Stimulated activated CD8-positive, alpha-beta memory T cell treated with anti-CD3 and anti-CD28 coated beads, Interleukin-4, amount 100 ng/mL, for 48 hours (primary cell): ENCODE measurements at places on chromosomes 2 and 18.

DNA sequence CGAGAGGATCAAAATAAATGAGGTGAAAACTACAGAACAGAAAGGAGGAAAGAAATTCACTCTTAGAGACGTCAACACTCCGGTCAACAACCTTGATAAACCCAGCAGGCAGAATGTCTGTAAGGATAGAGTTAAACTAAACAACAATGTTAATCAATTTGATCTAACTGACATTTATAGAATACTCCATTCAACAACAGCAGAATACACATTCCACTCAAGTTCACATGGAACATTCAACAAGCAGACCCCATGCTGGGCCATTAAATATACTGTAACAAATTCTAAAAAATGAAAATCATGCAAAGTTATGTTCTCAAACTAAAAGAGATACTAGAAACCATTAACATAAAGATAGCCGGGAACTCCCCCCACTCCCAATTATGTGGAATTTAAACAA is 41.8 kb downstream of the FAM210A start:
- no peak for DNase-seq

DNA sequence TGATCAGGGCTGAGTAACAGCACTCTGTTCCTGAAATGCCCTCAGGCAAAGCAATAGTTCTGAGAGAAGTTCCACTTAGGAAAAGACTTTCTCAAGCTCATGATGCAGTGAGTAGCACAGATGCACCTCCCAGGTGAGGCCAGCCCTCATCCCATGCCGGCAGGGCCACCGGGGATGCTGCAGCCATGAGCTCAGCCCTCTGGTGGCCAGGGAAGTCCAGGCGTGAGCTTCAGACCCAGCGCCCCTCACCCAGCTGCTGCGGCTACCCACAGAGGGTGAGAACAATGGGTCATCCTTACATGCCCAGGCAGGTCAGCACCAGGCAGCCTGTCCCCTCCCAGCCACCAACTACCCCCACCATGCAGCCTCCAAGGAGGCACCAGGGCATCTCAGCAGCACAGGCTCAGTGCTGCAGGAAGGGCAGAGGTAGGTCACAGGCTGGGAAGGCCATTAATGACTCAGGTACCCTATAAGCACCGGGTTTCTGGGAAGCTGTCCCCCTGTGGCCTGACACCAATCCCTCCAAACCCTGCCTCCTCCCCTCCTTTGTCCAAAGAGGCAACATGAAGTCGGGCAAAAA is 50.6 kb downstream of the TTC32 start:
- no peak for DNase-seq

DNA sequence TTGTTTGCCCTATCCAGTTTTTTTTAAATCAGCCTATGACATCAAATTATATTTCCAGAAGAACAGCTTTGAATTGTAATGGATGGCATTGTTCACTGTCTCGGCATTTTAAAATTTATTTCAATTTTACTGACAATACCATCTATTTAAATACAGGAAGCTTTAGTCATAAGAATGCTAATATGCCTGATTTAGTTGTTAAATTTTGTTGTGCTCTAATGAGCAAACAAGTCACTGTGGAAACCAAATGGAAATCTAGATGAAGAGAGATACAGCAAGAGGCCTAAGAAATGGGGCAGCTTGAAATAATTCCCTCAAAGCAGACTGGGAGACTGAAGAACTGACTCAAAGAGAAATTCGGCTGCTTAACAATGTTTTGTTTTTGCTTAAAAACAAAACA is 76.8 kb downstream of the OSBPL6 start:
- no peak for DNase-seq

- DNase-seq, result no peak
Measured at GRCh38 chr2:72198532-72199241, 51.0 kb upstream of the CYP26B1 start.

DNA sequence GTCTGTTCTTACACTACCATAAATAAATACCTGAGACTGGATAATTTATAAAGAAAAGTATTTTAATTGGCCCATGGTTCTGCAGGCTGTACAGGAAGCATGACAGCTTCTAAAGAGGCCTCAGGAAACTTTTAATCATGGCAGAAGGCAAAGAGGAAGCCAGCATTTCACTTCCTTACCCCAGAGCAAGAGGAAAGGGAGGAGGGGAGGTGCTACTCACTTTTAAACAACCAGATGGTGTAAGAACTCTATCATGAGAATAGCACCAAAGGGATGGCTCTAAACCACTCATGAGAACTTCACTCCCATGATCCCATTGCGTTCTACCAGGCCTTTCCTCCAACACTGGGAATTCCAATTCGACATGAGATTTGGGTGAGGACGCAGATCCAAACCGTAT is 344.4 kb upstream of the SLC39A10 start:
- no peak for DNase-seq

DNA sequence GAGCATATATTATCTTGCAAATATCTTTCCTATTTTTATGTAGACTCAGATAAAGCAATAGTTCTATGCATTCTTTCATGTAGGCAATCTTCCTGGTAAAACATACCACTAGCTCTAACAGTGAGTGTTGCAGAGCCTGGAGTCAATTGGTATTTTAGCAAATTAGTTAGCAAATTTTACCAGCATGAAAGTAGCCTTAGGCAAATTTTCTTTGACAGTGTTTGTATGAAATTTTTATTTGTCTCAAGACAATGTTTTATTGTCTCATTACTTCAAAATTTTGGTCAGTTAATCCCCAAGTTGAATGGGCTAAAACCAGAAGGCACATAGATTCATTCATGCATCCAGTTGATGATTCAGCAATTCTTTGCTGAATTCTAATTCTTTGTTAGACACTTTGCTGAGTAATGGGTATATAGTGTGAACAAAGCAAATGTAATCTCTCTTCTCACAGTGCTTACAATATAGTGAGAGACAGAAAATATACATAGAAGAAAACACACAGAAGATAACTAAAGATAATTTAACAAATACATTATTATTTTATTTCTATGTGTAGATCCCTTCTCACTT is 27.1 kb downstream of the SLC38A11 start:
- DNase-seq, result no peak

DNA sequence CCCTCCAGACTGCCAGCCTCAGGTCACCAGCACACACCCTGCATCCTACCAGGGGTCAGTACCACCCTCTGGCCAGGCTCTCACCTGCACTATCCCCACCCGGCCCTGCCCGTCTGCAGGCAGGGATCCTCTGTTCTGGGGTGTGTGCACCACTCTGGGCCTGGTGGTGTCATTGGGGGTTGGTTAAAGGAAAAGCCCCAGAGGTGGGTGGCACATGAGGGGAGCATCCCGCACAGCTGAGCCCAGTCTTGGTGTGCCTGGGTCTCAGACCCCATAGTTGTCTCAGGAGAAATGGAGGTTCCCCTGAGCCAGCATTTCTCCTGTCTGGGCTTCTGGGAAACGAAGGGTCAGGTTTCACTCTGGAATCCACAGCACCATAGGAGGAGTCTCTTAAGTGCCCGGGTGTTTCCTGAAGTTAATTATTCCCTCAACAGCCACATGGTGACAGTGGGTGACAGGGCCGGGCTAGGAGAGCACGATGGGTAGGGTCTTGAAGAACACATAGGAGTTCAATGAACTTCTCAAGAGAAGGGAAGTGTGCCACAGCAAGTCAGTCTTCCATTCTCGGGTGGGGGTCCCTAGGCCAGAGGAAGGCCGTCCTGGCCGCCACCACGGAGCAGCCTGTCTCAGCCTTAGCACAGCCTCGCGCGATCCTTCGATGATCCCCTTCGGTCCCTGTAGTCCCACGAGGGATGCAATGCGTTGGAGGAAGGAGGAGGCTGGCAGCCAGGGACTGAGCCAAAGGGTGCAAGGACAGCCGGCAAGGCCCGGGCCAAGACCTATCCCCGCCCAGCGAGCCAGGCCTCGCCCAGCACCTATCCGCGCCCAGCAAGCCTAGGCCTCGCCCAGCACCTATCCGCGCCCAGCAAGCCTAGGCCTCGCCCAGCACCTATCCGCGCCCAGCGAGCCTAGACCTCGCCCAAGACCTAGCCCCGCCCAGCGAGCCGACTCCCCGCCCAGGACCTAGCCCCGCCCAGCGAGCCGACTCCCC is 1.1 kb upstream of the FARP2 start:
- DNase-seq, result peak; percentile 86

- DNase-seq, result no peak
Measured at GRCh38 chr2:30293303-30293921, 62.1 kb downstream of the LBH start.

DNA sequence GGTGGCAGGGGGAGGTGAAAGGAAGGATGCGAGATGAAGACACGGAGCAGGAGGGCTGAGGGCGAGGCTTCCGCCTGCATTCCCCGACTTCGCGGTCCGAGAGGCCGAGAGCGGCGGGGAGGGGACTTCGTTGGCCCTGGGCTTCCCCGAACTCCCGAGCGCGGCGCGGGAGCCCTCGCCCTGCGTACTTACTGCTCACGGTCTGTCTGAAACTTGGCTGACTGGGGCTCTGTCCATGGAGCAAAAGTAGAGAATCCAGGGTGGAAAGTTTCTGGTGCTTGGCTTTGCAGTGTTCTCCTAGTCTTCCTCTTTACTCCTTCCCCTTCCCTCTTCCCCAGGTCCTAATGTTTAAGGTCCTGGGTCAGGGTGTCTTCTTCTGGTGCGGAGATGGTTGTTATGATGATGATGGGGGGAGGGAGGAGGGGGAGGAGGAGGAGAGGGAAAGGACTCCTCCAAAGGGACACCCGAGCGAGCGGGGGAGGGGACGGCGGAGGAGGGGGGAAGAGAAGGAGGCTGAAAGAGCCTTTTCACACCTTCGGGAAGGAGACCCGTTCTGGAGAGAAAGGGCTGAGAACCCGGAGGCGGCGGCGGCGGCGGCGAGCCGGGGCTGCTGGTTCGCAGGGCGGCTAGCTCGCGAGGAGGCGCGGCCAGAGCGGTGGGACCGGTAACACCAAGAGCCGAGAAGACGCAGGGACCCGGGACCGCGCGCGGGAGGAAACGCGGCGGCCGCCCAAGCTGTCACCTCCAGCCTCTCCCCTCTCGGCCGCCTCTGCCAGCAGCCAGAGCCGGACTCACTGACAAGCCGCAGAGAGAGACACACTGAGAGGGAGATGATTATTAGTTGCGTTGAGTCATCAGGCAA is at the start of gene SATB2:
SATB2 (minus strand) TSS at position 793 of the 862 bp plus-strand sequence. CDS start 1,902 bp downstream, outside the sequence.
- DNase-seq, result no peak

DNA sequence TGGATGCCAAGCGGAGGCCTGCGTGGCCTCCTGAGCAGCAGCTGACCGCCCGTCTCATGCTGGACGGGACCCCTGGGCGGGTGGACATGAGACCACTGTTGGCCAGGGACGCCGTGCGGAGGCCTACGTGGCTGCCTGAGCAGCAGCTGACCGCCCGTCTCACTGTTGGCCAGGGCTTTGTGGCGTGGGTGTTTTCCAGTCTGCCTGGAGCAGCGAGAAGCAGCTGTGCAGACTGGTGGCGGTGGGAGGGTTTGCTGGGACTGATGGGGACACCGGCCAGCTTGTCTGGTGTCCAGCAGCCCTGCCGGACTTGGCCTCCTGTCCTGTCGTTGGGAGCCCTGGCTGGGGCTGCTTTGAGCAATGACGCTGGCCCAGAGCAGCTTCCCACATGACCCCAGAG is 5.8 kb upstream of the D2HGDH start:
- no peak for DNase-seq

DNA sequence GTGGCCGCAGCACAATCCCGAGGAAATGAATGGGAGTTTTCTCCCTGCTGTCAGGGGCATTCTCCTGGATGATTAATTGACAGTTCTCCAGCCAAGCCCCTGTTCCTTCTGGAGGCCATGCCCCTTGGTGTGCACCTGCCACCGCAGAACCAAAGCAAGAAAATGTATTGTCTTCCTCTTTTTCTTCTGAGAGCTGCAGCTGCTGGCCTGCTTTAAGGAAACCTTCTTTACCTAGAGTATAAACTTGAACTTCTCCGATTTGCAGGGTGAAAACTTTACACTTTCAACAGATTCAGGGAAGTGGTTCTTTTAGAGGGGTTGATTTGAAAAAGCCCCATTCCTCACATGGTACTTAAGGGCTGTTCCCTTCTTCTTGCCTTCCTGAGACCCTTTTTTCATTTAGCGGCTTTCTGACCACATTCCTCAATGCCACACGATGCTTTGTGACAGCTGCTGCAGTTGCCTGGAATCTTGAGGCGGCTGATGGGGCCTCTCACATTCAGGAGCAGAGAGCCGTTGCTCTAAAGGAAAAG is 402.8 kb downstream of the TXNL1 start:
- DNase-seq, result no peak

DNA sequence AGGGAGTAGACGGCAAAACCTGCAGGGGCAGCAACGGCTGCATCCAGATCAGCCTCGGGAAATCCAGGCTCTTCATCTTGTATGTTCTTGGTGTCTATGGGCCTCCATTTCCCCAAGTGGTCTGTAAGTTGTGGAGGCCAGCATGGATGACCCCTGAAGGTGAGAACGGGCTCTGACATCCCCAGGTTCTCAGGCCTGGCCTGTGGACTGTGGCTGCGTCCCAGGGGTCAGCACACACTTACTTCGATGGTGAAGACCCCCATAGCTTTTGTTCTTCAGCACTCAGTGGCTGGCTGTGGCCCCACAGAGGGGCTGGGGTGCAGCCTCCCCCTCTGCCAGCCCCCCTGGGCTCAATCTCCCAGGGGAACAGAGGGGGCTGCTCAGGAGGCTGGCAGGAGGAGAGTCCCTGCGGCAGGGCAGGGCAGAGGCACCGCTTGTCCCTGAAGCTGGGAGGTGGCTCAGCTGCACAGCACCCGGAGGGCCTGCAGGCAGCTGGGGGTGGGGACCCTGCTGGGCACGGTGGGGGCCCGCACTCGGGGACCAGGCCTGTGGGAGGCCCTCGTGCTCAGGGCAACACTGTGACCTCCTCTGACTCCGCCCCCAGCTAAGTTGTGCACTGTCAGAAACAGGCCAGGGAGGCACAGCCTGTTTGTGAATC is 3.8 kb downstream of the SLC66A3 start:
- no peak for DNase-seq

GRCh38 chr18:31197676-31198075 is 35.0 kb upstream of the DSC1 start:
- no peak for DNase-seq

GRCh38 chr2:98390571-98391476 is 44.6 kb downstream of the CNGA3 start:
- no peak for DNase-seq

GRCh38 chr2:216090369-216090786 is 8.7 kb downstream of the TMEM169 start:
- DNase-seq, result no peak

GRCh38 chr2:197137826-197138477 is 172.6 kb downstream of the ANKRD44 start:
- no peak for DNase-seq

GRCh38 chr2:173898178-173898668 is 67.0 kb downstream of the SP3 start:
- no peak for DNase-seq

DNA sequence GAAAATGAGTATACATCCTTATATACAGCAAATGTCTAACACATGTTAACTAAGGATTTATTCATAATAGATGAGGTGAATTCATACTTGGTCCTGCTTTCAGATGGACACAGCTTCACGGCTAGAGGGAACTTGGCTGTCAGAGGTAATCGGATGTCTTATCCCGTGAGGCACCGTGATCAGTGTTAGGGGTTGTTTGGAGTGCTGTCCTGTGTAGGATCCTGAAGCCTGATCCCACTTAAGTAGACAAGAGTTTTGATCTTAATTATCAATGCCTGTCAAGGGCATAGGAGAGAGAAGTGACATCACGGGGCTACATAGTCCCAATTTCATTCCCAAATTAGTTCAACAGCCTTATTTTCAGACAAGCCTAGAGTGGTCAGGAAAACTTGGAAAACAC is 204.6 kb downstream of the RNF144A start:
- DNase-seq, result no peak

GRCh38 chr18:62140259-62140658 is 46.6 kb downstream of the PIGN start:
- DNase-seq, result no peak
